ENCODE measurements at places on chromosomes 3 and 15. TPM values are rescaled to one million over a fixed set of nuclear protein-coding genes. Genes with fewer than 3 reads are reported as not detected.

The CPLX3 gene
- not detected for total RNA-seq

The MESD gene
- 21.9 TPM for total RNA-seq

The CACNA2D2 gene
- not detected for total RNA-seq

The PDZRN3 gene
- not detected for total RNA-seq

The ERICH6 gene
- not detected for total RNA-seq

The NME9 gene
- not detected for total RNA-seq

The EFCAB12 gene
- 2.0 TPM for total RNA-seq

The GRAMD1C gene
- total RNA-seq = 14.7 TPM

The SRGAP3 gene
- 12.9 TPM for total RNA-seq

The ILDR1 gene
- total RNA-seq = 5.1 TPM

The SRP14 gene
- 196 TPM for total RNA-seq

The PRTG gene
- total RNA-seq = 11.4 TPM

The IQCH gene
- total RNA-seq = 7.5 TPM

The ABHD2 gene
- 86.8 TPM for total RNA-seq

Measured in PC-9 (cell line).